ENCODE measurements at places on chromosomes 4 and X. TPM values are rescaled to one million over a fixed set of nuclear protein-coding genes. Genes with fewer than 3 reads are reported as not detected.

Gene CT45A7
- polyA plus RNA-seq: not detected

Gene FMR1NB
- not detected for polyA plus RNA-seq

DNA sequence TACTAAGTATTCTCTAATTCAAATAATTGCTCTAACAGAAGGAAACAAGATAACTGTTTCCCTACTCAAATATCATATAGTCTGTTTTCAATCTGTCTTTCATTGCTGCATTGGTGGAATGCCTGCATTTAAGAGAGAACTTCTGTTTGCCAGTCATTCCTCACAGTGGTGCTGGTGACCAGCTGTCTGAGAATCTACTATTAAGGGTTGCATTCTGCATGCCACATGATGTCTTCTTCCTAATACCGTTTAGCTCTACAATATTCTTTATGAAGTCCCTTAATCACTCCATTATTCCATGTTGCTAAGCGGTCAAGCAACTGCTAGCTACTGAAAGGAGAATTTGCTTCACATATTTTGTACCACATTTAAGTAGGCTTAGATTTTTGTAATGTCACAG lies 167.1 kb upstream of the CENPE start:
- DNase-seq: no peak

DNA sequence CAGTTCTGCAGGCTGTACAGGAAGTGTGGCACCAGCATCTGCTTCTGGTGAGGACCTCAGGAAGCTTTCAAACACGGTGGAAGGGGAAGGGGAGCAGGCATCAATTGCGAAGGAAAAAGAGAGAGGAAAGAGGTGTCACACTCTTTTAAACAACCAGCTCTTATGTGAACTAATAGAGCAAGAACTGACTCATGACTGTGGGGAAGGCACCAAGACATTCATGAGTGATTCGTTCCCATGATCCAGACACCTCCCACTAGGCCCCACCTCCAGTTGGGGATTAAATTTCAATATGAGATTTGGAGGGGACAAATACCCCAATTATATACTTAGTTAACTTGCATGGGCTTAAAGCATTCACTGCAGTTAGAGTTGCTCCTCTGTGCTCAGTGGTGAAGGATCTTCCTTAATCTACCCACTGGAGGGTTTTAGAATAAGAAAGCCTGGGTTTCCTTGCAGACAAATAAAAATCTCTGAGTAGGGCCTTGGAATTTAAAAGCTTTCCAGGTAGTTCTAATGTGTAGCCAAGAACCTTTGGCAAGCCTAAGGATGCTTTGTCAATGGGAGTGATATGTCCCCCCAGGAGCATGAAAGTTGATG lies 60.0 kb downstream of the SYNPO2 start:
- DNase-seq: no peak

- DNase-seq: no peak
Measured at GRCh38 chrX:67725471-67725870, 181.7 kb downstream of the AR start.

DNA sequence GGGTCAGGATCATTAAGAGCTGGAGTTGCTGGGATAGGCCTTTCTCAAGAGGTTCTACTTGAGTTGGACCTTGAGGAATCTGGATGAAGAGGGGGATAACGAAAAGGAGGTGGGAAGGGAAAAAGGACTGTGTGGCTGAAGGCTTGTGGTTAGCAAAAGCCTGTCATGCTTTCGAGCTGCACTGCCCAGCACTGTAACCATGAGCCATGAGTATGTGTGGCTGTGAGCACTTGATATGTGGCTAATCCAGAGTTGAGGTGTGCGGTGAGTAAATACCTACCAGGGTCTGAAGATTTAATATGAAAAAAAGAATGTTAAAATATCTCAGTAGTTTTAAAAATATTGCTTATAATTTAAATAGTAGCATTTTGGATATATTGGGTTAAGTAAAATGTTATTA lies 11.4 kb downstream of the TMEM165 start:
- no peak for DNase-seq

Gene TSC22D3
- 13.3 TPM for polyA plus RNA-seq

DNA sequence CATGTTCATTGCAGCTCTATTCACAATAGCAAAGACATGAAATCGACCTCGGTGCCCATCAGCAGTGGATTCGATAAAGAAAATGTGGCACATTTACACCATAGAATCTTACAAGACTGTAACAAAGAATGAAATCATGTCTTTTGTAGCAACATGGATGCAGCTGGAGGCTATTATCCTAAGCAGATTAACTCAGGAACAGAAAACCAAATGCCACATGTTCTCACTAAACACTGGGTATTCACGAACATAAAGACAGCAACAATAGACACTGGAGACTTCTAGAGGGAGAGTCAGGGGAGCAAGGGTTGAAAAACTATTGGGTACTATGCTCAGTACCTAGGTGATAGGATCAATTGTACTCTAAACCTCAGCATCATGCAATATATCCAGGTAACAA lies 180.5 kb downstream of the PPP1R2C start:
- no peak for DNase-seq

DNA sequence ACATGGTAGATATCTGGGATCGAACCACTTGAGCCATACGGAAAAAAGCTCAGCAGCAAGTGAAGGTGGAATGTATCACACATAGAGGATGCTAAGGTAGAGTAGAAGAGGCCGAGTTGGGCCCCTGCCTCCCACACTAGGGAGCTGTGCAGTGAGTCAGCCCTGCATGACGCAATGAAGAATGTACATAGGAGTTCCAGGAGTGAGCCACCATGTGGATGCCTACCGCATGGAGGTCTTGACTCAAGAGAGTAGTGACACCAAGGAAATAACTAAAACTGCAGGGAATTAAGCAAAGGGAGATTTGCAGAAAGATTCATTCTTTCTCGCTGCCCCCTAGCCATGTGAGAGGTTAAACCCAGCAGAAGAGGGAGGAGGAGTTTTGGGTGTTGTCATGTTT lies 389.6 kb upstream of the IGFBP7 start:
- DNase-seq: peak; percentile 59
